Suppressor macrophage treated with lipopolysaccharide for 1 hour (primary cell): ENCODE measurements at places on chromosomes 2 and 18.

DNA sequence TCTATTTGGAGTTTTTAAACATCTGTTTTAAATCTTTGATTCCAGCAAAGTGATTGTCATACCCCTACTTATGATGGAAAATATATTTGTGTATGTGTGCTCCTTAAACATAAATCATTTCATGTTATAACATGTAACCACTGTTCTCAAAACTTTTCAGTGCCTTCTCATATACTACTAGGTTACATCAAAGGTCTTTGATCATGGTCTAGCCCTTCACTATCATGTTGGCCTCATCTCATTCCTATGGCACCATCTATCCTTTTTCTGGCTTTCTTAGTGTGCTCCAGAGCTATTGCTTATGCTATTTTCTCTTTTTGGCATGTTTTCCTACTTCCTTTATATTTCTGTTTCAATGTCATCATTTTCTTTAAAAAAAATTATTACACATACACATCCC is 367.9 kb upstream of the SLC39A10 start:
- no peak for DNase-seq

DNA sequence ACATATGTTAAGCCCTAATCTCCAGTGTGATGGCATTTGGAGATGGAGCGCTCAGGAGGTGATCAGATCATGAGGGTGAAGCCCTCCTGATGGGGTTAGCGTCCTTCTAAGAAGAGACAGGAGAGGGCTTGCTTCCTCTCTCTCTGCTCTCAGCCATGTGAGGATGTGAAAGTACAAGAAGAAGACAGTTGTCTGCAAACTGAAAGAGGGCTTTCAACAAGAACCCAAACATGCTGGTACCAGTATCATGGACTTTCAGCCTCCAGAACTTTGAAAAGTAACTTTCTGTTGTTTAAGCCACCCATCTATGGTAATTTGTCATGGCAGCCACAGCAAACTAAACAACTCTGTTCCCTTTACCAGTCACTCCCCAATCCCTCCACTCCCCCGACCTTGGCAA is 47.4 kb downstream of the CACNB4 start:
- DNase-seq = peak; percentile 38

- DNase-seq = no peak
Observed at GRCh38 chr2:217151509-217152206, 291.8 kb upstream of the TNP1 start.

DNA sequence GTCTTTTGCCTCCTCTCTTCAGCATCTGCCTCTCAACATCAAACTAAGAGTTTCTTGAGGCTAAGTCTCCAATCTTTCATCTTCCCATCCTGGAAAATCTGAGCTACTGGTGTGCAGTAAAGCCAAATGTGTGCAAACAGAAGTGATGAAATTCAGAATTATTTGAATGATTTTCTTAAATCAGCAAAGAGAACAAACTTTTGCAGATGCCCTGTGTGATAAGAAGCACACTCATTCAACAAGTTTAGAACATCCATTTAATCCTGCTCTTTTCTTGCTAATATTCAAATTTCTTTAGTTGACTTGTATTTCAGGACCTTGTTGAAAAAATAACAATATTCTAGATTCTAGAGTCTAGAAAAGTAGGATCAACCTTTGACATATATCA is 1374.9 kb upstream of the CELF4 start:
- no peak for DNase-seq

GRCh38 chr18:54877076-54877475 is 48.8 kb downstream of the RAB27B start:
- no peak for DNase-seq

GRCh38 chr2:98084869-98085238 is 2.1 kb upstream of the VWA3B start:
- DNase-seq = no peak

GRCh38 chr18:49137093-49137492 is 186.3 kb upstream of the SMAD7 start:
- DNase-seq = no peak

DNA sequence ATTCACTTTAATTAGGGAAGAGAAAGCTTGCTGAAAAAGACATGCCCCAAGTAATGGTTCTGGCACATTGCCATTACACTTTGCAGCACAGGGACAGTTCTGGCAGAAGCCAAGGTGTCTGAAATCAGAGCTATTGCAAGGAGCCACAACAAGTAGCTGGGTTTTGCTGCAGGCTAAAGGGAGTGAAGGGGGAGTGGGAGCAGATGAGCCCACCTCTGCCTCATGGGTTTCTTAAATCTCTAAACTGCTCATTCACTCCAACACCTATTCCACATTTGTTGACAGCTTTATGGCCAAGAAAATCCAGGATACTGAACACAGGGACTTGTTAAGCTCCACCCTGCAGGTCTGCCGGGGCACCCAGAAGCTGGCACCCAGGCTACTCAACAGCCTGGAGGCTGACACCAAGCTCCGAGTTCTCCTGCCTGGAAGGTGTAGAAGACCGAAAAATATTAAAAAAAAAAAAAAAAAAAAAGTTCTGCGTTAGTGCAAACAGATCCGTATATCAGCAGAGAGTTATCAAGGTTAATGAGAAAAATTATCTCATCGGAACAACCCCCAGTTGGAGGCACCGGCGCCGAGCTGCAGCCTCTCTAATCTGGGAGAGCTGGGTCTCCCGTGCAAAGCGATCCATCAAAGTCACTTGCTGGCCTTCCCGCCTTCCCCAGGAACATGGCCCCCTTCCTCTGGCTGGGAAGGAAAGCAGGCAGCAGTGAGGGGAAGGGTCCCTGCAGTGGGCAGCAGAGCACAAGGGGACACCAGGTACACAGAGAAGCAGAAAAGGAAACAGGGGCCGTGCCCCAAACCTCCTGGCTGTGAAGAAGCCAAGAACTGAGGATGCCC is 123.7 kb downstream of the HNMT start:
- no peak for DNase-seq

DNA sequence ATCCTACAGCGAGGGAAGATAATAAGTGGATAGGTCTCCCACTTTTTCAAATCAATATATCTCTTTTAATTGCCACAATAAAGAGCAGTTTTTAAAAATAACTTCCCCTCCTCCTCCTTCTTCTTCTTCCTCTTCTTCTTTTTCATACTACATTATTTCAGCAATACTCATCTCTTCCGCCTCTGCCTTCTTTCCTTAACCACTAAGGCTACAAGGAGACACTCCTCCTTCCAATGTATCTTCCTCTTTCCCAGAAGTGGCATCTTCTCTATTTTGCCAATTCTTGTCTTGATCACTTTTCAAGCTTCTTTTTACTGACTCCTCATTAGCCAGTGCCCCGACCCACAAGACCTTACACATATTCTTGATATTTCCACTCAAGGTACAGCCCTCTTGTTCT is 546.6 kb upstream of the CHAC2 start:
- no peak for DNase-seq

GRCh38 chr2:141611176-141611571 is 519.6 kb downstream of the LRP1B start:
- DNase-seq = no peak

DNA sequence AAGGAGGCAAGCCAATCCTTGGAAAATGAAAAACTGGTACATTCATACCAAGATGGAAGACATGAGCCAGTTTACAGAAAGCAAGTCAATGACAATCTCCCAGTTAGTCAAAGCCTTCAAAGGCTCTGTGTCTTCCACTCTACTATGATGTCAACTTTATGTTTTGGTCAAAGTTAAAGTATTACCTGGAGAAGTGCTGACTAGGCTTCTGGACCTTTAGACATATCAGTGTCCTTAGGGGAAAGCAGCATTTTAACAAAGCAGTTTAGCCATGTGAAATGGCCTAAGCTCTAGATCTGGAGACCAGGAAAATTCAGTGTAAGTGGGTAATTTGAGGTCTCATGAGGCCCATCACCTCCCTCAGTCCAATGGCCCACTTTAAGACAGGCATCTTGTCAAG is 30.8 kb downstream of the AAK1 start:
- no peak for DNase-seq

- no peak for DNase-seq
Observed at GRCh38 chr18:39191931-39192330, 1626.3 kb upstream of the CELF4 start.

DNA sequence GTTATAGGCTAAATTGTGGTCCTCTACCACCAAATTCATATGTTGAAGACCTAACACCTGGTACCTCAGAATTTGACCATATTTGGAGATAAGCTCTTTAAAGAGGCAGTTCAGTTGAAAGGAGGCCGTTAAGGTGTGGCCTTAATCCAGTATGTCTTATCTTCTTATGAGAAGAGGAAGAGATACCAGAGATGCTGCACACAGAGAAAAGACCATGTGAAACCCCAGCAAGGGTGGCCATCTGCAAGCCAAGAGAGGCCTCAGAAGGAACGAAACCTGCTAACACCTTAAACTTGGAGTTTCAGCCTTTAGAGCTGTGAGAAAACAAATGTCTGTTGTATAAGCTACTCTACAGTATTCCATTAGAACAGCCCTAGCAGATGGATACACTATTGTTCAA is 528.1 kb upstream of the DCC start:
- DNase-seq = no peak

GRCh38 chr2:240165034-240165433 is 24.6 kb upstream of the OTOS start:
- no peak for DNase-seq

GRCh38 chr2:232320443-232320803 is 58.1 kb upstream of the ALPP start:
- no peak for DNase-seq

DNA sequence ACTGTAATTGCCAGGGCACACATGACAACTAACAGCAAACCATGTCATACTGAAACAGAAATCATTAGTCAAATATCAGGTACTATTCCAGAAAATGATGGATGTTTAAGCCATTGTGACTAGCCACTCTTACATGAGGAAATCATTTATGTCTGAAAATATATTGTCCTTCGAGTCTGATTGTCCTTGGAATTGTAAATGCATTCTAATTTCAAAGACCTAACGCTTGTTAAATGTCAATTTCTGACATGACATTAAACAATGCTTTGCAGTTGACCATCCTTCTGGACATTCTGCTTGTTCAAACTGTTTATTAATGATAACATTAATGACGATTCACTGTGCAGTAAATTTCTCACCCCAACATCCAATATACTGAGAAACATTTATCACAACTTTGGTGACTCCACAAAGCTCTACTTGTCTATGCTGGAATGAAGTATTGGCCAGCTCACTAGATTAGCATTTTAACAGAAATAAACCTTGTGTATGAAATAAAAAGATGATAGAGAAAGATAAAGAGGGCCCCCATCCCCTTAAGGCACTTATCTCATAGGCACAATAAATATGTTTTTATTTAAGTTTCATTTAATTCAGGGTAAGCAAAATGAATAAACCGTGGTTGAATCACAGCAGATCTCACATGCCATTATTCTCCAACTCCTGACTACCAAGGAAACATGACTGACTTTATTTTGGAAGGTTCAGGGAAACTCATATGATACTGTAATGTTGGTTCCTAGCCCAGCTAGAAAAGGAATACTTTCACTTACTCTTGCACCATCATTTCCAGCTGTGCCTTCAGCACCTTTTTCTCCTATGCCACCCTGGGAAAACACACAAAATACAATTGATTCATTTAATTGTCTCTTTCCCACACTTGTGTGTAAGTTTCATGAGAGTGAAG is 82.3 kb downstream of the COL3A1 start:
- no peak for DNase-seq

- no peak for DNase-seq
Observed at GRCh38 chr2:235827585-235827992, 333.7 kb downstream of the AGAP1 start.

- DNase-seq = no peak
Observed at GRCh38 chr2:85087541-85087940, 45.7 kb upstream of the TCF7L1 start.

GRCh38 chr2:29502460-29502911 is 387.3 kb downstream of the CLIP4 start:
- no peak for DNase-seq

GRCh38 chr18:57806978-57807285 is 3.8 kb upstream of the ATP8B1 start:
- no peak for DNase-seq

- no peak for DNase-seq
Observed at GRCh38 chr2:150924878-150925277, 336.8 kb downstream of the RBM43 start.

DNA sequence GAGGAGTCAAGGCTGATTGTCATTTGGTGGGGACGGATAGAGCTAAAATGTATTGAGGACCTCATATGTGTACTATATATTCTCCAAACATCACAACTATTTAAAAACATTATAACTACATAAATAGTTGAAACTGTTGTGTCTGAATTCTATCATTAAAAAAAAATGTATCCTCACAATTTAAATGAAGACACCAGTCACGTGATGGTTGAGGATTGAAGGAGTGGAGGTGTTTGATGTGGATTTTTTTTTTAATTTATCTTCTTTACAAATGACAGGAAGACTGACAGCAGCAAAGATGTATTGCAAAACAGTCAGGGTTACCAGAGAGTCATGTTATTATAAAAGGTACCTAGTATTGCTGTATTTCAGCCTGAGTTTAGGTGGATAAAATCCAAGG is 30.0 kb downstream of the GNAL start:
- DNase-seq = no peak

DNA sequence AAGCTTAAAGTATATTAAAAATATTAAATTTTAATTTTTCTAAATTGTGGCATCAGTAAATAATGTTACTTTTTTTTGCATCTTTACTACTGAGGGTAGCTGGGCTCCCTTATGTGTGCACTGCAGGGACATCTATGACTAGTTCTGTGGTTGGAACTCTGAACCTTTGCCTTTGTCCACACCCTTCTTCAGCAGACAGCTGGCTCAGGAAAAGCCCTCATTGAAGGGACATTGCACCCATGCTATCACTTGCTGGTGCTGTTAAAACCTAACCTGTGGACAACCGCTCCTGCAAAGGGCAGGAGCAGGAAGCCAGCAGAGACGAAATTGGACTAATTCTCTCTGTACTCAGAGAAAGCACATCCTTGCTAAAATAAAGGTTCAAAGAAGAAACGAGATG is 30.1 kb downstream of the MOCOS start:
- DNase-seq = no peak
